Activated CD4-positive, alpha-beta memory T cell treated with anti-CD3 and anti-CD28 coated beads, Interleukin-2, amount 10 ng/mL, durations not matched to agents 7 days and 5 days (primary cell): ENCODE measurements at places on chromosomes 1 and 21.

DNA sequence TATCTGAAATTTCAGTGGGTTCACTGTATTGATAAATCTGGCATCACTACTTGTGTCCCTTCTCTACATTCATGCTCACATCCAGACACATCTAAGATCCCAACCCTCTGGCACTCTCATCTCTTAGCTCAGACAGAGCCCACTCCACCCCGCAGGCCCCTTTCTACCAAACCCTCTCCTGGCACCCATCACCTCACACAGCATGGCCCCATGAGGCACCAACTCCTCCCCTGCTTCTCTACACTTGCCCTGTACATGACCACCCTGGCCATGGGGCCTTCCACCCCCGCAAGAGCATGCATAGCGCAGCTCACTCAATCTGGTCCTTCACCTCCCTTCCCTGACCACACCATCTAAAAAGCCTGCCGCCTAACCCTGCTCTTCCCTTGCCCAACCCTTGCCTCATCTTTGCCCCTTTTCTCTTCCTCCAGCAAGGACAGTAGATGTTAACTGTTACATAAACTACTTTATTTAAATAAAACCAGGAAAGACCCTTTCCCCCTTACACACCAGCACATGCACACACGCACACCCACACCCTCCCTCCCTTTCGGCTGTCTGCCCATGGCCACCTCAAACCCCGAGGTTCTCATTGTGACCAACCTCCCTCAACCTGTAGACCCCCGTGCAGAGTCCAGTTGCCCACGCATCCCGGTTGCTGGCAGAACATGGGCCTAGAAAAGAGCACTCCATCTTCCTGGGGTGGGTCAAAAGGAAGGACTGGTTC lies 15.6 kb downstream of the SH3BP5L start:
- DNase-seq = no peak

- no peak for DNase-seq
Observed at GRCh38 chr1:205545001-205545919, 40.8 kb downstream of the CDK18 start.

DNA sequence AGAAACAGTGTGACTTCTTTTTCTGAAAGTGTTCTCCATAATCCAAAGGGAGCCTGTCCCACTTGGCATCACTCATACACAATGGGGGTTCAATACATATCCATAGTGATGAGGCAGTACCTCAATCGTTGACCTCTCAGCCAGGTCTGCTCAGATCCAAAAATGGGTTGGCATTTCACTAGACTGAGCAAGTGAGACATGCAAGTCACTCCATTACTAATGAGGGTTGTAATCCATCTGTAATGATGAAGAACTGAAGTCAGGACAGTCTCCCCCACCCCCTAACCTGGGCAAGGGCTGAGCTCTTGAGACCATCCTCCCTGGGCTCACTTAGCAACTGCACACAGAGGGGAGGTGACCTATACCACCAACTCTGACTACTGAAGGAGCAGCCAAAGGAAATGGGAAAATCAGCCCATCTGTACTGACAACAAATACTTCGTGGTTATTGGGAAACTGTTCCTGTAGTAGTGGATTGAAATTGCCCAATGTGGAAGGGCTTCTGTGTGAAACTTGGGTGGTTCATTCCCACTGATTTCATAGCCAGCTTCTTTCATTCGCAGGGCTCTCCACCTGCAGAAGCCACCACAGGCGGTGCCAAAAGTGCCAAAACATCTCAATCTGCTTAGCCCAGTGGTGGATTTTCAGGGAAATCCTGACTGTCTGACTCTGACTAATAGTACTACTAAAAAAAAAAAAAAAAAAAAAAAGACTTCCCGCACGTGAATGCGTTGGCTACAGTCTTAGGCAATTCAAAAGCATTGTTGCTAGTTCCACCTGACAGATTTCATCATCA lies 5.0 kb downstream of the NGF start:
- no peak for DNase-seq

DNA sequence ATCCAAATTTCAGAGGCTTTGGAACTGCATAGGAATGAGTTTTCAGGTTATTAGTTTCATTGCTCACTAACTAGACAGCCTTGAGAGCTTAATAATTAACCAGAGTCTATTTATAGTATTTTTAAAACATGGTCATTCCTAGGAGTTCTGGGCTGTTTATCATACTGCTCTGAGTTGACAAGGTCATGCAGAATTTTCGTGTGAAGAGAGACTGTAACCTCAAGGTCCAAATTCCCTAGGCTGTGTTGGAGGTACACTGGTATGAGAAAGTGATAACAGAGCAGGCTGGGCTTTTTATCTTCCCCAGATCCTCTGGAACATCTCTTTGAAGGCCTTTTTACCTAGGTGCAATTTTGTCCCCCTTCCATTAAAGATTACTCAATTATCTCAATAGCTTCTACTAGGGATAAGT lies 736.3 kb downstream of the LTN1 start:
- DNase-seq = no peak

GRCh38 chr1:192375306-192375705 lies 58.5 kb downstream of the RGS21 start:
- no peak for DNase-seq

GRCh38 chr1:86378813-86379212 lies 17.3 kb downstream of the ODF2L start:
- no peak for DNase-seq

DNA sequence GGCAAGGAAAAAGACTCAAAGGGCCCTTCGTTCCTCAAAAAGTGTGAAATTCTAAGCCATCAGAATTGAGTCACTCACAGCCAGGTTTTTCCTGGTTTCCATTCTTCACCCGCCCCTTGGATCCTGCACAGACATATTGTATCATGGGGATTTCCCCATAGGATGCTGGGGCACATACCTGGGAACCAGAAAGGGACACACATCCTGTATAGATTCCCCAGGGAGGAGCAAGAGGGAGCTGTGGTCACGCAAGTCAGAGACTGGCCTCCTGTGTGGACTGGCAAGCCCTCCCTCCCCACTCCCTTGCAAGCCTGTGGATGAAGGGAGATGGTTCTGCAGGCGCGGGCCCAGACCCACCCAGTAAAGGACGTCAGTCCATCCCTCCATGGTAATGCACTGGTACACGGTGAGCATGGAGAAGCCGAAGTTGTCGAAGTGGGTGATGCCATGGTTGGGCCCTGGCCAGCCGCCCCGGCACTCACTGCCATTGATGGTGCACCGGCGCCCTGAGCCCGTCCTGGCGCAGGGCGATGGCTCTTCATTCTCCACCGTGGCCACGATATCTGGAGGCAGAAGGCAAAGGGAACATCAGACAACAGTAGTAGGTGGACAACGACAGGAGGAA lies 23.2 kb downstream of the CACNA1S start:
- no peak for DNase-seq

DNA sequence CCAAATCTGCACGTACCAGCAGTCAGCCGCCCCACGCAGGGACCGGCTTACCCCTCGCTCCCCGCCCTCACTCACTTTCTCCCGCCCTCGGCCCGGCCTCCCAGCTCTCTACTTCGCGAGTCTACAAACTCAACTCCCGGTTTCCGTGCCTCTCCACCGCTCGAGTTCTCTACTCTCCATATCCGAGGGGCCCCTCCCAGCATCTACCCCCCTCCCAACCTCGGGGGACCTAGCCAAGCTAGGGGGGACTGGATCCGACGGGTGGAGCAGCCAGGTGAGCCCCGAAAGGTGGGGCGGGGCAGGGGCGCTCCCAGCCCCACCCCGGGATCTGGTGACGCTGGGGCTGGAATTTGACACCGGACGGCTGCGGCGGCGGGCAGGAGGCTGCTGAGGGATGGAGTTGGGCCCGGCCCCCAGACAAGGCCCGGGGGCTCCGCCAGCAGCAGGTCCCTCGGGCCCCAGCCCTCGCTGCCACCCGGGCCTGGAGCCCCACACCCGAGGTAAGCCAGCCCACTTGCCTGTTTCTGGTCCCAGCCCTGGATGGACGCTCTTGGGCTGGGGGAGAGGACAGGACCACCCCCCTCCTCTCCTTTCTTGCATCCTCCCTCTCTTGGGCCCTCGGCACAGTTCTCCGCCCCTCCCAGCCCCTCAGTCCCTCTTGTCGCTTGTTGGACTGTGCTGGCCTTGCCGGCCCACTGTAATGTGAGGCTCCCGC lies at the start of gene ARTN:
Gene ARTN (plus strand): TSS at position 416 of the 715 bp plus-strand sequence. CDS start 1,856 bp downstream, outside the sequence.
- no peak for DNase-seq

DNA sequence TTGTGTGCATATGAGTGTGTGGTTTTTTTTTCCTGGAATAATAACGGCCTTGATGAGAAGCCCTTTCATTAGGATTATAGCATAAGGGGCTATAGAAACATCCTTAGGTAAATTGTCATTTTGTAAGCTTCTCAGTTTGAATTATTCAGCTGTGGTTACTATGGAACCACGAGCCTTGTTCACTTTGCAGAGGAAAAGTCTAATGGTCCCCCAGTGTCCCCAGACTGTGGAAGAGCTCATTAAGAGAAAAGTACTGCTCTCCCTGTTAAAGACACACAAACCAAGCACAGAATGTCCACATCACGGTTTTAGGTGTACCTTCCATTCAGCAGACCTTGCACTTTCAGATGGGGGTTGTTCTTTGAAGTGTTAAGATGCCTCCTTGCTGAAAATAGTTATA lies 199.3 kb upstream of the DEPDC1 start:
- no peak for DNase-seq

GRCh38 chr1:119132179-119132578 lies 8.3 kb downstream of the WARS2 start:
- no peak for DNase-seq

- DNase-seq = no peak
Observed at GRCh38 chr21:26815197-26815596, 30.0 kb downstream of the ADAMTS1 start.
